ENCODE measurements at places on chromosomes 6 and 20.

DNA sequence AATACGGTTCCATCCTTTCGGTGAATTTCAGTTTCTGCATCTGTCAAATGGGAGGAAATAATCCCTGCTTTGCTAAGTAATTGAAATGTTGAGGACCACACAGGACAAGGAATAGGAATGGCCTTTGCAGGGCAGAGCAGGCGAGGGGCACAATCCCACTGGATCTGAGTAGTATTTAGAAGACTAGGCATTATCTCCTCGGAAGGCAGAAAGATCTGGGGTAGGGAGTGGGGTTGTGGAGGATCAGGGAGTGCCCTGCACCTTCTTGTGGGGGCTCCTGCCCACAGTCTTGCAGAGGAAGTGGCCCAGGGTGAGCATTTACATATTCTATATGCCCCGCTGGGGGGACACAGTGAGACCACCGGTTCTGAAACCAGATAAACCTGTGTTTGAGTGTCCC lies 87.1 kb upstream of the SIRPA start:
- DNase-seq: no peak

- DNase-seq: no peak
Measured at GRCh38 chr20:48425817-48426612, 401.8 kb downstream of the PREX1 start.

GRCh38 chr20:1313236-1313964 lies 15.5 kb downstream of the SDCBP2 start:
- DNase-seq: peak; percentile 25

DNA sequence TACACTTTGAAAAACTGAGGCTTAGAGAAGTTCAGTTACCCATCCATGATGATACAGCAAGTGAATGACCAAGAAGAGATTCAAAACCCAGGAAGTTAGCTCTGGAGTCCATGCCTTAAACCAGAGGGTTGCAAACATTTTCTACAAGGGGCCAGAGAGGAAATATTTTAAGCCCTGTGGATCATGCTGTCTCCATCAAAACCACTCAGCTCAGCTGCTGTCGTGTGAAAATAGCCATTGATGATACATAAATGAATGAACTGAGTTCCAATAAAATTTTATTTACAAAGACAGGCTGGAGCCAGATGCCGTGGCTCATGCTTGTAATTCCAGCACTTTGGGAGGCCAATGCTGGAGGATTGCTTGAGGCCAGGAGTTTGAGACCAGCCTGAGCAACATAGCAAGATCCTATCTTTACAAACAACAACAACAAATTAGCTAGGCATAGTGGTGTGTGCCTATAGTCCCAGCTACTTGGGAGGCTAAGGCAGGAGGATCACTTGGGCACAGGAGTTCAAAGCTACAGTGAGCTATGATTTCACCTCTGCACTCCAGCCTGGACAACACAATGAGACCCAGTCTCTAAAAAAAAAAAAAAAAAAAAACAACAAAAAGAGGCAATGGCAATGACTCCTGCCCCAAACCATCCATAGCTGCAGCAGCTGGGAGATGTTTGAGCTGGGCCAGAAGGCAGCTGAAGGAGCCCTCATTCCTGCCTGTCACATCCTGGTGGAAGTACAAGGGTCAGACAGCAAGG lies 44.1 kb upstream of the RIN2 start:
- no peak for DNase-seq

DNA sequence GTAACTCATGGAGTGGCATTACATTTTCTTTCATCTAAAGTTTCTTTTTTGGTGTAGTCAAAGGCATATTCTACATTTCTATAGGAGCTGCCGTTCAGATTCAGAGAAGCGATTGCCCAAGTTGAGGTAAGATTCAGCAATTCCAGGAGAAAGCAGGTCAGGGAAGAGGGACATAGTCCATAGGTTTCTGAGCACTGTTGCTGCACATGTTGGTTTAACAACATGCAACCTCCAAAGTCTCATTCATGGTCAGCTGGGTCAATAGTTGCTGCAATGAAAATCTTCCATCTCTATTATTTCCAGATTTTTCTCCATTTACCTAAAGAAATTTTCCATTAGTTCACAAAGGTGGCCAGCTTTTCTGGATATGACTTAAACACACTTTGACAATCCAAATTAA lies 682.3 kb upstream of the MAN1A1 start:
- DNase-seq: no peak

DNA sequence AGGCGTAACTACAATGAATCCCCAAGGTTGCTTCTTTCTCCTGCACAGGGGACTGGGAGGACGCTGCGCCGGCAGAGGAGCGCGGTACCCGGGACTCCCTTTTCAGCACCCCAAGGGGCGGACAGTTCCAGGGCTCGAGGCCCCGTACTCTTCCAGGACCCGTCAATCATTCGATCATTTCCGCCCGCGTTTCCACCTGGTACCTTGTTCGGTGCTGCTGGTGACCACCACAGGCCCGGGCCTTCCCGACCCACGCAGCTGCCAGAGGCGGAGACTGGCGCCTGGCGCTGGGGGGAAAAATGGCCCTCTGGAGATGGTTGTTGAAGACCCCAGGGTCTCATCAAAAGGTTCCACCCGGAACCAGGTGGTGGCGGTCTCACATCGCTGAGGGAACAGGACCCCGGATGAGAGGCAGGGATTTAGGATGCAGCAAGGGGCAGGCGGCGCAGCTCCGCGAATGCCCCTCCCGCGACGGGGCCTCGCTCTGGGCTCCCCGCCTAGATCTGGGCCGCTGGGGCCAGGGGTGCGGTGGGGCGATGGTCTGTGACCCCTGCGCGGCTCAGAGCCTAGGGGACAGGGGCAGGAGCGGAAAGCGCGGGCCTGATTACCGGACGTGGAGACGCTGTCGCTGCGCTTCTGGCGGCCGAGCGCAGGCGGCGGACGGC lies 744 bp downstream of the VSX1 start:
- DNase-seq: no peak

GRCh38 chr6:8991844-8992243 lies 556.5 kb upstream of the SLC35B3 start:
- no peak for DNase-seq

- no peak for DNase-seq
Measured at GRCh38 chr6:16205377-16206144, 32.8 kb upstream of the GMPR start.

DNA sequence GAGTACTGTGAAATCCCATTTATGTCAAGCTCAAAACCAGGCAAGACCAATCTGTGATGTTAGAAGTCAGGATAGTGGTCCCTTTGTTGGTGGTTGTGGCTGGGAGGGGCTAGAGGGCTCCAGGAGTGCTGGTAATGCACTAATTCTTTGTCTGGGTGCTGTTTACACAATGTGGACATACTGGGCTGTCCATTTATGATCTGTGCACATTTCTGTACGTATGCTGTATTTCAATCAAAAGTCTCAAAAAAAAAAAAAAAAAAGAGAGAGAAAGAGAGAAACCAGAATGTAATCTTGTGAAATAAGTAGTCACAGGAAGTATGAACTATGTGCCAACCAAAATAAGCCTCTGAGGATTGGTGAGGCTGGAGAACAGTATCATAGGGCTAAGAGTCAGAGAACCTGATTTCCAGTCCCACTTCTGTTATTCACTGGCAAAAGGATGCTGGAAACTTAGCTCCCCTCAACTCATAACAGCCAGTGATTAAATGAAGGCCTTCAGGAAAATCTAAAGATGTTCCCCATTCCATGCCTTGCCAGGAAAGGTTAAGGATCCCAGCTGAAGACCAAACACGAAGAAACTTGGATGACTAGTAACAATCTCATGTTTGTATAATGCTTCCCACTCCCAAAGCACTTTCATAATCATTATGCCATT lies 19.6 kb upstream of the TRAM2 start:
- no peak for DNase-seq

DNA sequence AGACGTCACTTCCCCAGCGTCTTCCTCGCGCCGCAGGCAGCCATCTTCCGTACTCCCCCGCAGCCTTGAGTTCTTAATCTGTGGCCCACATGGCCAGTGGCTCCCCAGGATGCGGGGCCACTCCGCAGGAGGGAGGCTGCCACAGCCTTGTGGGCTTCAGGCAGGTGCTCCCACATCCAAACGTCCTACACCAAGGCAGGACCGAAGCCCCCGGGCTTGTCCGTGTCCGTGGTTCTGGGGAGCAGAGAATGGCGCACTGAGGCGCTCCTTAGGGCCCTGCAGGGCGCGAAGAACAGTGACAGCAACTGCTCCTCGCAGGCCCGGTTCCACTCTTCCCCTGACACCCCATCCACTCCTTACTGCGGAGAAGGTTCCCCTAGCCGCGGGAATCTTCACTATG lies 755.8 kb downstream of the PRIM2 start:
- no peak for DNase-seq

DNA sequence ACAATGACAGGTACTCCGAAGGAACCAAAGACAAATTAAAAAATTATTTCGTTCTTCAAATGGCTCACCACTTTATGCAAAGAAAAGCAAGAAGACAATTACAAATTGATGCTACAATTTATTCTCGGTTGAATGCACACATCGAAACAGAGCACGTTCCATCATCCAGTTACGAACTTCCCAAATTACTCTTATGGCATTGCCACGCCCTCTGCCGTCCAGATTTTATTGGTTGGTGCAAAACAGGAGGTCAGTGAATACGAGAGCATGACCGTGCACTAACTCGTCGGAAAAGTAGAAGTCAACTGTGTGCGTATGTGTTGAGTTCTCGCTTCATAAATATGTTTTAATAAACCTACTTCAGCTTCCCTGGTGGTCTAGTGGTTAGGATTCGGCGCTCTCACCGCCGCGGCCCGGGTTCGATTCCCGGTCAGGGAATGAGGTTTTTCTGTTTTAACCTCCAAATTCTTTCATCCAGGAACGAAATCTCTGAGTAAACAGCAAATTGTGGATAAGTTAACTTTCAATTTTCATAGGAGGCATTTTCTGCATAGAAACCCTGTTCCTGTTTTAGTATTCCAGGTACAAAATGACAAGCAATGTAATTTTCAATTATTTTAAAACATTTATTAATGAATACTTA lies 23.2 kb downstream of the ZNF311 start:
- DNase-seq: peak; percentile 56

- DNase-seq: no peak
Measured at GRCh38 chr20:4821590-4821989, 99.9 kb downstream of the PRND start.

GRCh38 chr6:165574220-165575157 lies 88.6 kb downstream of the PDE10A start:
- DNase-seq: no peak

DNA sequence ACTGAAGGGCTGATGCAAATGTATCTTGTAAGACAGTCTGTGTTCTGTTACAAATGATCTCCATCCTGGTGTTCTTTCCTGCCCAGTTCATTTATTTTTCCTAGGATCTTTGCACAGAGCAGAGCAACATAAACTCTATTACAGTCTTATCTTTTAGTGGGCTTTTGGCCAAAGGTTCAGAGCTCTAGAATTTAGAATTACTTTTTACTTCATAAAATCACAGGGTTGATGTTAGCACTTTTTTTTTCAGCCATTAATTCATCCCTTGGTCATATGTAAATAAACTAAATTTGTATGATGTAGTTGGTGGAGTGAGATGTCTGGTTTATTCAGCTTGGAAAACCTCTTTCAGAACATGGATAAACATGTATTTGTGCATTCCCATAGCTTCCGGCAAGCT lies 181.9 kb downstream of the ZFAND3 start:
- no peak for DNase-seq

- no peak for DNase-seq
Measured at GRCh38 chr20:29306390-29307072, 1950.9 kb upstream of the DEFB115 start.

- no peak for DNase-seq
Measured at GRCh38 chr20:43916881-43917371, 2.3 kb downstream of the TOX2 start.

DNA sequence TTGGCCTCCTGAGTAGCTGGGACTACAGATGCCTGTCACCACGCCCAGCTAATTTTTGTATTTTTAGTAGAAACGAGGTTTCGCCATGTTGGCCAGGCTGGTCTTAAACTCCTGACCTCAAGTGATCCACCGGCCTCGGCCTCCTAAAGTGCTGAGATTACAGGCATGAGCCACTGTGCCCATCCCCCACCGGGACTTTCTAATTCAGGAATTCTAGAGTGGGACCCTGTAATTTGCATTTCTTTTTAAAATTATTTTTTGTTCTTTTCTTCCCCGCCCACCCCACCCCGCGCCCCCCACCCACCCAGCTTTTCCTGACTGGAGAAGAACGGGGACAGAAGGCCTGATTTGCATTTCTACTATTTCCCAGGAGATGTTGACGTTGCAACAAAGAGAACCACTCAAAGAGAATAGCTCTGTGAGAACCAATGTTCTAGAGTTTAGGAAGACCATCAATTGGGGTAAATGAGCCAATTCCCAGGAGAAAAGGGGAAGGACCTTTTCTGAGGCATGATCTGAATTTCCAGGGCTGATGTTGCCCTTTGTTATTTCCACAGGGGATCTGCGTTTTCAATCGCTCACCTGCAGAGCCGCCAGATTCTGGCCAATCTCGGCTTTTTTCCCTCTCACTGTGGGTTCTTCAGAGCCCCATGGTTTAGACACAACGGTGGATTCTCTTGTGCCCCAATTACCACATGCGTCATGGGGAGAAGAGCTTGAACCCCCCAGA lies 33.2 kb upstream of the TFAP2C start:
- DNase-seq: no peak

DNA sequence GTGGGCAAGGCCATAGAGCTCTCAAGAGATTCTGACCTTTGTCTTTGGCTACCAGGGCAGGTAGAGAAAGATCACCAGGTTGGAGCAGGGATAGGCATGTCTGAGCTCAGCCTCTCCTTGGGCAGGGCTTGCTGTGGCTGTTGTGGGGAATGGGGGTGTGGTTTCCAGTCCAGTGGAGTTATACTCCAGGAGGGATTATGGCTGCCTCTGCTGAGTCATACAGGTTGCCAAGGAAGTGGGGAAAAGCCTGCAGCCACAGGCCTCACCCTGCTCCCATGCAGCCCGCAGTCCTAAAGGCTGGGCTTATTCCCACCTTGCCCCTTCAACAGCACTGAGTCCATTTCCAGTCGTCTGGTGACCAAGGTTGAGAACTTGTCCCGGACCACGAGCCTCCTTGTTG lies 21.9 kb downstream of the MEP1A start:
- DNase-seq: no peak

DNA sequence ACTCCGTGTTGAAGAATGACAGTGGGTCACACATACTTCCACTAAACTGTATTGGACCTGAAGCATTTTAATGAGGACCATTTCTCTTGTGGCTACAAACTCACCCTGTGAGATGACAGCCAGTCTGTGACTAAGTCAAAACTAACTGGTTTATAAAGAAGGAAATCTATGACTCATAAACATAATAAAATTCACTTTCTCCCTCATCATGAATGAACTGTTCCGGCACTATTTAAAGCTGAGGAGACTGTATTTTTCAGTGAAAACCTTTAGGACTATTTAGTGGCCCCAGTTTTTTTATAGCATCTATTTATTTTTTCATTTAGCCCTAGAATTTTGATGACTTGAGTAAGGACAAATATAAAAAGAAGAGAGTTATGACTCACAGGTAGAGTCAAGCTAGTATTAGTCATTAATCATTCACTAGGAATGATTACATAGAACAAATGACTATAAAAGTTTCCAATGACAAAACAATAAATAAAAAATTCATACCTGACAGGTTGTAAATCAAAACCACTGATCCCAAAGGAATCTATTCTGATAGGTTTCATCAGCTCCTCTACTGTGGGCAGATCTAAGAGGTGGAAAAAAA lies 34.2 kb downstream of the CEP162 start:
- no peak for DNase-seq

All from activated CD8-positive, alpha-beta memory T cell treated with anti-CD3 and anti-CD28 coated beads for 4 hours (primary cell).